ENCODE measurements at places on chromosomes 6 and 20.

DNA sequence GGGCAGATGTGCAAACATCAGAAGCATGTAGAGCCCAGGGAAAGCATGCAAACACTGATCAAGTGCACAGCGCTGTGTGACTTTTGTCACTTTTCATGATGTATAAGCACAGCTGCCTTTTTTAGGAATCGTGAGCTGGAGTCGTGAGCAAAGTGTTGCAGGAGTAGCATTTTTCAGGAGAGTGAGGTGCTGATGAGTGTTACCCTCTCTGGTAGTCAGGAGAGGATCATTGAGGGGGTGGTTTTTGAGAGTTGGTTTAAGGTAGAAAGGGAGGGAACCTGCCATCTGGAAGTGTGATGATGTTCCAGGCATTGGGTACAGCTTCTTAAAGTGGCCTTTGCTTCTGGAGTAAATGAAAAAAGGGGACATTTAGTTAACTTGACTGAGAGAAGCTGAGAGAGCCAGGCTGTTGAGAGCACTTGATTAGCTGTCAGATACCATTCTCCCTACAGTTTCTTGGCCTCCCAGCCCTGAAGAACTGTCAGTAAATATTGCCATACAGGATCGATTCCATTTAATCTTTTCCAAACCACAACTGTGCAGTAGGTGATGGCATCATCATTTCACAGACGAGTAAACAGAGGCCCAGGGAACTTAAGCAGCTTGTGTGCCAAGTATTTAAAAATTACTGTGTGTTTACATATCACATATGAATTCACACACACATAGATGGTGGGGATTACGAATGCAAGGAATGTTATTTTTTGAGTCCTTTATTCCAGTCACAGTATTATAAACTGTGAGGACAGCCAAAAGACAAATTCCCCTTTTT lies 28.9 kb downstream of the TPD52L1 start:
- no peak for DNase-seq

- DNase-seq: no peak
These were observed 97.8 kb downstream of the PLEKHG1 start for GRCh38 chr6:150697515-150697914.

- DNase-seq: no peak
These were observed 25.3 kb downstream of the TBC1D7 start for GRCh38 chr6:13302751-13303667.

GRCh38 chr20:4369798-4370124 lies 351.9 kb upstream of the PRND start:
- DNase-seq: no peak

DNA sequence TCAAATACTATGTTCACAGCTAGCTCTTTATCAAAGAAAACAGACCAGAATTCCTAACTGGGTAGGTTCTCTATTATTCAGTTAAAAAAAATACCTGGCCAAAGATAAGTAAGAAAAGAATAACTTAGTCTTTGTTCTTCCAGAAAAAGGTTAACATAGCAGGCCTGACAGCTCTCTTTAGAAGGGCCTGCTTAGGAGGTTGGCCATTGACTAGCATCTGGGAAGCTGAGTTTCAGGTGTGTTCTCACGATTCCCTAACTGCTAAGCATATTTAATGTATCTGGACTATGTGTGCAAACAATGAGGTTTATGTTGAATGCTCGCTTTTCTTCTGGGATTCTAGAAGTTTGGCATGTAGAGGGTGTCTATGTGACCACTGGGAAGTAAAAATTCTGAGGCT lies 618.9 kb downstream of the HACE1 start:
- DNase-seq: no peak

GRCh38 chr20:38970302-38970701 lies 8.2 kb downstream of the DHX35 start:
- no peak for DNase-seq

DNA sequence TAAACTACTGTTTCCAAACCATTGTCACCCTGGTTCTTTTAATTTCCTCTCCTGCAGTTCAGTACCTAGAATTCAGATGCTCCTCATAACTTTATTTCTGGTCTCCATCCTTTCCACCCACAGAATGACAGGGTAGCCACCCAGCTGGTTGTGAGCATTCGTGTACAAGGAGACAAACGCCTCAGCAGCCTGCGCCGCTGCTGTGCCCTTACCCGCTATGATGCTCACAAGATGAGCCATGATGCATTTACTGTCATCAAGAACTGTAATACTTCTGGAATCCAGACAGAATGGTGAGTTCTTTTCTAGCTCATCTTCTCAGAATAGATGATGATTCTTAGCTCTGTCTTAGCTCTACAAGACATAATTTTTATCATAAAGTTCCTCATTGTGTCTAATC lies 18.6 kb downstream of the GTPBP2 start:
- DNase-seq: no peak

DNA sequence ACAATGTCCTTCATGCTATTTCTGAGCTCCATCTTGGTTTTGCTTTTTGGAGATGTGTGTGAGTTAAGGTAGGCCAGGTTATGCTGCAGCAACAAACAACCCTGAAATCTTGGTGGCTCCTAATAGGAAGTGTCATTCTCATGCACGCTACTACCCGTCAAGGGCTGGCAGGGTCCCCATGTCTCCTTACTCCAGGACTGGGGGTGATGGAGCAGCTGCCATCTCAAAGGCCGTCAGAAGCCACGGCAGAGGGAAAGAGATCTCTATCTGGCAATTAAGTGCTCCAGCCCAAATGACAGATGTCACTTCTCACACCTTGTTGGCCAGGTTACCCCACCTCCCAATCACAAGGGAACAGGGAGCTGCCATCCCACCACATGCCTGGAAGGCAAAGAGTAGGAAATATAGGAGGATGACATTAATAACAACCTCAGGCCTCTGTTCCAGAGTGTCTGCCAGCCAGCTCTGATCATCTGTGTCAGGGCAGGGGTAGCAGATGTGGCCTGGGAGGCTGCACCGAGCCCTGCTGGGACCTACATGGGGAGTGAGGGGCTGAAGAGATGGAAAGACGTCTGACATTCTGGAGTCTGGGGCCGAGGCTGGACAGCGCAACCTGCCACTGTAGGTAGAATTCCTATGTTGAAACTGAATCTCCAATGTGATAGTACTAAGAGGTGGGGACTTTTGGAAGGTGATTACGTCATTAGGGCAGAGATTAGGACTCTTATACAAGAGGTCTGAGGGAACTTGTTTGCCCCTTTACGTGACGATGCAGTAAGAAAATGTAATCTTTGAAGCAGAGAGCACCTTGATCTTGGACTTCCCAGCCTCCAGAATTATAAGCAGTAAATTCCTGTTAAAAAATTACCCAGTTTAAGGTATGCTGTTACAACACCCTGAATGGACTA lies 4.8 kb upstream of the SDCBP2 start:
- no peak for DNase-seq

GRCh38 chr6:165306955-165307354 lies 2.5 kb downstream of the C6orf118 start:
- no peak for DNase-seq

GRCh38 chr20:19993958-19994669 lies 23.0 kb upstream of the NAA20 start:
- no peak for DNase-seq

GRCh38 chr20:53579266-53579580 lies 14.4 kb downstream of the ZNF217 start:
- no peak for DNase-seq

DNA sequence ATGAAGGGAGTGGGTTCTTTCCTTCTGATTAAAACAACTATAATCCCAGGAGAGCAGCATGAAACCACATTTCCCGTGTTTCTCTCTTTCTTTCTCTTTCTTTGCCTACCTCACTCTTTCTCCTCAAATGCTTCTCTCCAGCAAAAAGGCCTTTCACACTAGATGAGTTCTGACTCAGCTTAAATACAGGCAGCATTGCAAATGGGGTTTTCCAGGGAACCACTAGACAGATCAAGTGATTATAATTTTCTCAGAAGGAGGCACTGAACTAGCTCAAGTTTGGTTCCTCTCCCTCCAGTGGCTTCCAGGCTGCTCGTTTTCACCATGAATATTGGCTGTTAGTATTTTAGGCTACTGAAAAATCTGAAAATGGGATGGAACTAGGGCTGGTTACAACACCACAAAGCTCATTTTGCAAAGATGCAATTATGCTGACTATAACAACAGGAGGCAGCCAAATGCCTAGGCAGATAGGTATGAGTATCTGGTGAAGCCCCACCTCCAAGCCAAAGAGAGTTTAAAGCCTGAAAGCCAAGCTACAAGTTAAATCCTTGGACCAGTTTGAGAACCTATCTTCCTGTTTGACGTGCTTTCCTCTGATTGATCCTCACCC lies 260.0 kb downstream of the MMUT start:
- no peak for DNase-seq

DNA sequence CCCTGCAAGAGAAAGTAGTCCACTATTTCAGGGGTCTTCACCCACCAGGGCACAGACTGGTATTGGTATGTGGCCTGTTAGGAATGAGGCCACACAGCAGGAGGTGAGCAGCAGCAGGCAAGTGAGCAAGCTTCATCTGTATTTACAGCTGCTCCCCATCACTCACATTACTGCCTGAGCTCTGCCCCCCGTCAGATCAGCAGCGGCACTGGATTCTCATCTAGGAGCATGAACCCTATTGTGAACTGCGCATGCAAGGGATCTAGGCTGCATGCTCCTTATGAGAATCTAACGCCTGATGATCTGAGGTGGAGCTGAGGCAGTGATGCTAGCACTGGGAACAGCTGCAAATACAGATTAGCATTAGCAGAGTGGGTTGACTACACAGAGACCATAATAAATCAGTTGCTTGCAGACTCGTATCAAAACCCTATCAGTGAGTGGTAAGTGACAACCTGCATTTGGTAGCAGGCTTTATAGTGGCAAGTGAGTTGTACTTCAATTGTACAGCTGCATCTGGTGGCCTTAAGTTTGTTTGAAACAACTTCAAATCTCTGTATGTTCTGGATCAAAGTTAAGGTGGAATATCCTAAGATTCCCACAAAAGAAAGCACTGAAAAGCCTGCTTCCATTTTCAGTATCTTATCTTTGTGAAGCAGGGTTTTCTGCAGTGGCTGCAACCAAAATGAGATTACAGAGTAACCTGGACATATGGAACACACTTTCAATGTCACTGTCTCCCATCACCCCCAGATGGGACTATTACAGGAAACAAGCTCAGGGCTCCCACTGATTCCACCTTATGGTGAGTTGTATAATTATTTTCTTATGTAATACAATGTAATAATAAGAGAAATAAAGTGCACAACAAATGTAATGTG lies 12.8 kb downstream of the C6orf141 start:
- no peak for DNase-seq

DNA sequence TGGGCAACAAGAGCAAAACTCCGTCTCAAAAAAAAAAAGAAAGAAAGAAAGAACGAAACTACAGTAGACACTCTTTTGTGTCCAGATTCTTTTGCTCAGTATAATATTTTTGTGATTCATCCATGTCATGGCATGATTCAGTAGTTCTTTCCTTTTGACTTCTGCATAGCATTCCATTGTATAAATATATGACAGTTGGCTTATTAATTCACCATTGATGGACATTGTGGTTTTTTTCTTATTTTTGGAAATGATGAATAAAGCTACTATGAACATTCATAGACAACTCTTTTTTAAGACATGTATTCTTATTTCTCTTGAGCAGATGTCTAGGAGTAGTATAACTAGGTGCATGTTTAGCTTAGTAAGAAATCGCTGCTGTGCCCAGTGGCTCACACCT lies 10.3 kb upstream of the IER3 start:
- DNase-seq: no peak

All from activated effector memory CD4-positive, alpha-beta T cell treated with Interleukin-2 at 50 U/mL for 16 hours (primary cell).